CD4-positive, alpha-beta T cell treated with Interleukin-10 for 1 hour (primary cell): ENCODE measurements at places on chromosomes 5 and 9.

GRCh38 chr5:60701321-60701968 is 1.5 kb upstream of the DEPDC1B start:
- peak; percentile 12 for DNase-seq

- DNase-seq, result no peak
Observed at GRCh38 chr9:107571148-107571547, 81.6 kb upstream of the KLF4 start.

DNA sequence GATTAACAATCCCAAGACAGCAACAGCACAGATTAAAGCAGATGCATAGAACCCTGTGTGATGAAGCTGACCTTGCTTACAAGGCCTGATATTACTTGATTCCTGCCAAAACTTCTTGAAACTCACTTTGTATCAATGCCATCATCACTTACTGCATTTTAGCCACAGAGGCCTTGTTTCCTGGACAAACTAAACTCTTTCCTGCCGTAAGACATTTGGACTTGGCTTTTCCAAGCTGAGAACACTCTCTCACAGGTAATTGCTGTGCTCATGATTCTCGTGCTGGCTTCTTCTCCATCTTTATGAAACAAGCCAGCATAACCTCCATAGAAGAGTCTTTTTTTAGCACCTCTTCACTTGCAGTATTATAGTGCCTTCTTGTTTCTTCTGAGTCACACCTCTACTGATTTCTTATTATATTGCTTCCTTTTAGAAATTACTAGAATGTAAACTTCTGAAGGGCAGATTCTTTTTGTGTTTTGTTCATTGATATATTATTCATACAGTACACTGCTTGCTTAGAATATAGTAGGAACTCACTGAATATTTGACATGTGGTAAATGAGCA is 456.5 kb upstream of the ZNF608 start:
- no peak for DNase-seq

GRCh38 chr9:112664531-112664930 is 53.4 kb downstream of the INIP start:
- no peak for DNase-seq

- DNase-seq, result no peak
Observed at GRCh38 chr9:90946982-90947381, 145.4 kb downstream of the SYK start.

DNA sequence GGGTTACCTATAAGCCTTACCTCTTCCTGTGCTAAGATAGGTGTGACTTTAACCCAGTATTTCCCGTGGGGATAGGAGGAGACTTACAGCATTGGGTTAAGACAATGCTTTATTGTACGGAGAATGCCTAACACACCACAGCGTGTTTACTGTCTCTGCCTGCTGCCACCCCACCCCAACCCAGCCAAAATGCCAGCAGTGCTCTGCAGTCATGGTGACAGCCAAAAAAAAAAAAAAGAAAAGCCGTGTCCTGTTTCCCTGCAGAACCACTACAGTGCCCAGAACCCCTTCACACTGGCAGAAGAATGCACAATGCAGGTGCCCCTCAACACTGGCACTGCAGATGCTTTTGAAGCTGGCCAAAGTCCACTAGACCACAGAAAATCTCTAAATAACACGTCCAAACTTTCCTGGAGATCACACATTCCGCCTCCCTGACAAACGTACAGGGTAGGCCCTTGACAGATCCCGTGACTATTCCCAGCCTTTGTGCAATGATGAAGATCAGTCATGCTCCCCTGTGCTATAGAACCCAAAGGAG is 102.2 kb downstream of the SERINC5 start:
- peak; percentile 33 for DNase-seq
